ENCODE measurements at places on chromosomes 16 and 17. TPM values are rescaled to one million over a fixed set of nuclear protein-coding genes. Genes with fewer than 3 reads are reported as not detected.

The OTOP3 gene
- not detected for total RNA-seq

The GNAO1 gene
- total RNA-seq = 15.4 TPM

The PLCD3 gene
- total RNA-seq = 146 TPM

The CLDN9 gene
- 1.2 TPM for total RNA-seq

The SLC5A10 gene
- total RNA-seq = not detected

The SLC25A11 gene
- total RNA-seq = 219 TPM

The DOC2B gene
- 2.7 TPM for total RNA-seq

The HAGH gene
- 172 TPM for total RNA-seq

The TLCD3A gene
- 1.5 TPM for total RNA-seq

Measured in left ventricle myocardium inferior (tissue), 1 donor.